Caco-2 (cell line): ENCODE measurements at places on chromosomes 3 and 15.

- no peak for DNase-seq
These were observed 80.6 kb downstream of the PCOLCE2 start for GRCh38 chr3:142808103-142808917.

- DNase-seq = no peak
These were observed 629.6 kb downstream of the PYDC2 start for GRCh38 chr3:192090586-192090985.

DNA sequence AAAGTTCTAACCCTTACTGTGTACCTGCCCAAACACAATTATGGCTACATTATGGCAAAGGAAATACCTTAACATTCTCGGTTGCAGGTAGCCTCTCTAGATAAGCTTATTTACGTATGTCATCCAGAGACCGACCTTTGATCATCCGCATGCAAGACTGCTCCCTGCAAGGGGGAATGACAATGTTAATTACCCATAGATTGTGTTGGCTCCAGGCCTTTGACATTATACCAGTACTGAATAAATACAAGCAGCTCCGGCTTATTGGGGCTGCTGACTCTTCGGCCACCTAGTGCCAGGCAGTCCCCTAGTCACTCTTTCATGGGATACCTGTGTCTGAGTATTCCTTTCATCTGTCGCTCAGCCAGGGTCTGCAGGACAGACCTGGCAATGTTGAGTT is 223.5 kb downstream of the DTWD1 start:
- DNase-seq = peak; percentile 64

- no peak for DNase-seq
These were observed 21.6 kb downstream of the LYSMD4 start for GRCh38 chr15:99711625-99712024.

DNA sequence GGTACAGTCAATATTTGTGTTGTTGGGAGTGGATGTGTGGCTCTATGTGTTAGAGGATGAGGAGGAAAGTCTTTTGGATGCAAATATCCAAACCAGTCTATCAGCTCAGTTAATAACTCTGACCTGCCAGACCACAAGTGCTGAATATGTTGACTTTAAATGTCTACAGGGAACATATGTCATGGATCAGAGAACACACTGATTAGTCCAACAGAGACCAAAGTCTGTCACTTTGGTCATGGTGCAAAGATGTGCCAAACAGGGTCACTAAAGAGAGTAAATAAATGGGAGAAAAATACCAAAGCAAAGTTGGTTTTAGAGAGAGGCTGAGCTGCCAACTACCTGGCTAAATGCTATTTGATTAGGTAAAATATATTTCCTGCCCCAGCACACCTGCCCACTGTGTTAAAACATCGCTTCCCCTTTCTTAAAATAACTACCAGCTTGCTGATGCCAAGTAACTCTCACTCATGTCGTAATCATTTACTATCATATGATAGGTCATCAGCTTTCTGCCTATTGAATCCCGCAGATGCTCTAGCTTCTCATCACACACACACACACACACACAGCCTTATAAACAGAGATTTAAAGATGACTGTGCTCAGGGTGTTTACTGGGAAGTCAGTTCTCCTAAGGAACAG is 173.3 kb downstream of the PDZRN3 start:
- no peak for DNase-seq

- DNase-seq = peak; percentile 23
These were observed 32.9 kb downstream of the AMOTL2 start for GRCh38 chr3:134341389-134341788.

- DNase-seq = no peak
These were observed 1126.1 kb downstream of the ROBO1 start for GRCh38 chr3:78641703-78642102.

GRCh38 chr3:87761341-87761740 is 297.5 kb downstream of the CGGBP1 start:
- no peak for DNase-seq

DNA sequence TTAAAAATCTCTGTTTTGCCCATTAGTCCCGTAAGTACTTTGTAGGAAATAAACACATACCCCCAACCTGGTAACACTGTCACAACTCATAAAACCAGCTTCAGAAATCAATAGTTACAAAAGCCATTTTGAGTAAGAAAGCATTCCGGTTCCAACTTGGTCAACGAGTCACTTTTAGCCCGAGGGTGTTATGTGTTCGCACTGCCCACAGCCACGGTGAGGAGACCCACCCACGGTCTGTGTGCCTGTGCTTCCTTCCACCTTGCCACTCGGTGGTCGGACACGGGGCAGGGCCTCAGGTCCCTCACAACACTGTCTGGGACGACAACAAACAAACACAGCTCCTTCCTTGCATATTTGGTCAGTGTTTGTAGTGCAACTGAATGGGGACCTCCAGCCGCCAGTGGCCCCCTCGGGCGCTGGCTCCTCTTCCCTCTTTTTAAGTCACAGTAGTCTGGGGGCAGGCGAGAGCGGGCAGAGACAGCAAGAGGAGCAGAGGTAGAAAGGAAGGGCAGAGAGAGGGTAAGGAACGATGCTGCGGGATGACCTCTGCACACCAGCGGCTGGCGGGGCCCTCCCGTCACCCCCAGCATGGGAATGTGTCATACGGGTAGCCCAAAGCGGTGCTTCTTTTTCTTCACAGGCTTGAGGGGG is 5.2 kb upstream of the MUSTN1 start:
- no peak for DNase-seq

DNA sequence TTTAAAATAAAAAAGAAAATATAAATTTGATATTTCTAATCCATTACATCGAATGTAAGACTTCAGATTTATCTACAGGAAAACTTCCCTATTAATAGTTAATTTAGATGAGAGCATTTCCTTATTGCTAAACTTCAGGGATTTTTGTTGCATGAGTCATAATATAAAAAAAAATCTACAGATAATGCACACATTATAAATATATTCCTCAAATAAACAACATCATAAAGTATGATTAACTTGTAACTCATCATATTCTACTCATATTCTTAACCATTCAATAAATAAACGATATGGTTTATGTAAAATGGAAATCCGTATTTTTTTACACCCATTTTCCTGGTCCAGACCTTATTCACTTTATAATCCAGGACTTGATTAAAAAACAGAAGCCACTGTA is 477.0 kb downstream of the EPHA3 start:
- no peak for DNase-seq

DNA sequence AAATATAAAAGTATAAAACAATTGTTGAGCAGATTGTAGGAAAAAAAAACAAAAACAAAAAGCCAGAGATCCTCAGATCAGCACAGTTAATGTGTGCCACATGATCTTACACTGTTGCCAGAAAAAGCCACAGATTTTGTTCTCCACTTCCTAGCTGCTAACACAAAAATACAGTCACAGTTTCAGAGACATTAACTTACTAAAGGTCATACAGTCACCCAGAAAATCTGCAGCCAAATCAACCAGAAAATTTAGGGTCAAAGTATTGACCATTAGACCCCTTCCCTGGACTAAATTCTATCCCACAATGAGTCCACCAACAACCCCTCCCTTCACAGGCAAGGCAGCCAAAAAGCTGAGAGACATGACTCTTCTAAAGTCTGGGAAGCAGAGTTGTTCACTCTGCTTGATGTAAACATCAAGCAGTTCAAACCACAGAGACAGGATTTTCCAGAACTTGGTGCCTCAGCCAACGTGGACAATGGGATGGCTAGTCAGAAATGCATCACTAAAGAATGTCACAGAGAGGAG is 59.1 kb downstream of the SST start:
- no peak for DNase-seq

DNA sequence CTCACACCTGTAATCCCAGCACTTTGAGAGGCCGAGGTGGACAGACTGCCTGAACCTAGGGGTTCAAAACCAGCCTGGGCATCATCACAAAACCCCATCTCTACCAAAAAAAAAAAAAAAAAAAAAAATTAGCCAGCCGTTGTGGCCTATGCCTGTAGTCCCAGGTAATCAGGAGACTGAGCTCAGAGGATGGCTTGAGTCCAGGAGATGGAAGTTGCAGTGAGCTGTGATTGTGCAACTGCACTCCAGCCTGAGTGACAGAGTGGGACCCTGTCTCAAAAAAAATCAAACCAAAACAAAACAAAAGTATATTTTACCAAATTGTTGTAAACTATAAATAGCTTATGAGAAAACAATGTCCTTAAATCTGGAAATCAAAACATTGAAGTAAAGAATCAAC is 34.7 kb upstream of the UBP1 start:
- DNase-seq = no peak

DNA sequence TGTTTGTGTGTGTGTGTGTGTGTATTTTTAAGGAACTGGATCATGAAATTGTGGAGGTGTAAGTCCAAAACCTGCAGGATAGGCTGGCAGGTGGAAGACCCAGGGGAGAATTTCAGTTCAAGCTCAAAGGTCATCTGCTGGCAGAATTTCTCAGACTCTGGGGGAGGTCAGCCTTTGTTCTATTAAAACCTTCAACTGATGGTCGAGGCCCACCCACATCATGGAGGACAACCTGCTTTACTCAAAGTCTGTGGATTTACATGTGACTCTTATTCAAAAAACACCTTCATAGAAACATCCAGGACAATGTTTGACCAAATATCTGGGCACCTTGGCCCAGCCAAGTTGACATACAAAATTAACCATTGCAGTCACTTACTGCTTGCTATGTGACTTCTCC is 157.2 kb downstream of the EDEM1 start:
- no peak for DNase-seq

DNA sequence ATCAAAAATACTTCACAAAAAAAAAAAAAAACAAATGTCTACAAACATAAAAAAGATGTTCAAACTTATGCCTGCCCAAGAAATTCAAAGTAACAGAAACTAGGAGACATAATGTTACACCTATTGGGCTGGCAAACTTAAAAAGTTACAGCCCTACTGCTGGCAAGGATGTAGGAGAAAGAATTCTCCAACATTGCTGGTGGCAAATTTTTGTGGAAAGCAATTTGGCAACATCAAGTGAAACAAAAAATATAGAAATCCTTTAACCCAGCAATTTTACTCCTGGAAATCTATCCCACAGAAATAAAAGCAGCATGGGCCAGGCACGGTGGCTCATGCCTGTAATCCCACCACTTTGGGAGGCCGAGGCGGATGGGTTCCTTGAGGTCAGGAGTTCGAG is 73.2 kb downstream of the STAG1 start:
- no peak for DNase-seq

- DNase-seq = no peak
These were observed 14.2 kb downstream of the TERC start for GRCh38 chr3:169750665-169751064.

DNA sequence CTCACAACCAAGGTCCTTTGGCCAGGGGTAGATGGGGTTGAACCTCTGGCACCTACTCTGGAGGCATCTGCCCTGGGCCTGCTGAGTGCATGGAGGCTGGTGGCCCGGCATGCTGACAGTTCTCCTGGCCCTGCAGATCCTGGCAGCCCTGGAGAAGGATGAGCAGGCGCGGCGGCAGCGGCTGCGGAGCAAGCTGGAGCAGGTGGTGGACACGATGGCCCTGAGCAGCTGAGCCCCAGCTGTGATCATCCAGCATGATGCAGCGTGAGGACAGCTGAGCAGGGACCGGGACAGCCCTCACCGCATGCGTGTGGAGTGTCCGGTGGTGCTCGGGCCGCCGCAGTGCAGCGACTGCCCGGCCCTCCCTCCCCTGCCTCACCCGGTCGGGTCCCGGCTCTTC is 50.9 kb downstream of the PLXNA1 start:
- DNase-seq = no peak

DNA sequence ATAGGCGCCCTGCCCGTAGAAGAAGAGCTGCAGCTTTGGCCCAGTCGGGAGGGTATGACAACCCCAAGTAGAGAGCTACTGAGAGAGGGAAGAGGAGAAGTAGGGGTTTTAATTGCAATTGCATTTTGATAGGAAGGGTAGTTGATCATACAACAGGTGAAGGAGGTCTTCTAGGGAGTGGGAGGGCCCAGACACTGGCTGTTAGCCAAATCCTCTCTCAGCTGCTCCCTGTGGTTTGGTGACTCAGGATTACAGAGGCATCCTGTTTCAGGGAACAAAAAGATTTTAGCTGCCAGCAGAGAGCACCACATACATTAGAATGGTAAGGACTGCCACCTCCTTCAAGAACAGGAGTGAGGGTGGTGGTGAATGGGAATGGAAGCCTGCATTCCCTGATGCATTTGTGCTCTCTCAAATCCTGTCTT is 408.9 kb upstream of the THBS1 start:
- DNase-seq = peak; percentile 71

DNA sequence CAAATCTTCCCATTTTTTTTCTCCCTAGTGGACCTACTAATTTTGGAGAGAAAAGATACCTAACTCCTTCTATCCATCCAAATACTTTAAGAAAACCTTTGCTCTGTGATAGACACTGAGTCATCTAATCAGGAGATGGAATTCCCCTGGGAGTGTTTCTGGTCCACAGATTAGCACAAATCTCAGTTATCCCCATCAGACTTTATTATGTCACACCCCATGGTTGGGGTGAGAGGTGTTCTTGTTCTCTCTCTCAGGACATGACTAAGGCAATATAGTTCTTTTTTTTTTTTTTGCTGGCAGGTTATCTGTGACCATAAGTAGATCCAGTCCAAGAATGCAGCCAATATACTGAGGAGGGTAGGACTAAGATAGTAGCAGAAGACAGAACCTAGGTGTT is 15.8 kb downstream of the SLC9A9 start:
- DNase-seq = no peak

- DNase-seq = no peak
These were observed 227.6 kb downstream of the MINAR1 start for GRCh38 chr15:79659691-79660090.

GRCh38 chr3:52774901-52775864 is 2.2 kb upstream of the ITIH1 start:
- peak; percentile 79 for DNase-seq

DNA sequence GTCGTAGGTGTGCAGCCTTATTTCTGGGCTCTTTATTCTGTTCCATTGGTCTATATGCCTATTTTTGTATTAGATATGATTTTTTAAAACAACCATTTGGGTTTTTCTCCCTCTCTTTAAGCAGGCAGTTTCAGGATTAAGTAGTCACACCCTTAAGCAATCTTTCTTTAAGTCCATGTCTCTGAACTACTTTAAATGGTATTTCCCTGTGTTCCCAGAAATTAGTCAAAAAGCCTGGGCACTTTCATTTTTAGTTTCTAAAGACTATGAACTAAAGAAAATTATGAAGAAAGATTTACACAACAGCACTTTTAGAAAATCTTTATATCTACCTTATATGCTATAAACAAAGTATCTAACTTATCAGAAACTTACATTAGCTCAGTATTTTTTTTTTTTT is 110.3 kb downstream of the FAIM start:
- DNase-seq = no peak

- no peak for DNase-seq
These were observed 29.6 kb downstream of the PRKCD start for GRCh38 chr3:53190659-53191058.

GRCh38 chr3:119315600-119316312 is 21.6 kb downstream of the ARHGAP31 start:
- DNase-seq = no peak

- no peak for DNase-seq
These were observed 235.7 kb downstream of the THRB start for GRCh38 chr3:24258727-24259600.
